ENCODE measurements at places on chromosomes 13 and 19.
A peak's percentile ranks its signal among the peaks of the same experiment; 100 is the strongest.

DNA sequence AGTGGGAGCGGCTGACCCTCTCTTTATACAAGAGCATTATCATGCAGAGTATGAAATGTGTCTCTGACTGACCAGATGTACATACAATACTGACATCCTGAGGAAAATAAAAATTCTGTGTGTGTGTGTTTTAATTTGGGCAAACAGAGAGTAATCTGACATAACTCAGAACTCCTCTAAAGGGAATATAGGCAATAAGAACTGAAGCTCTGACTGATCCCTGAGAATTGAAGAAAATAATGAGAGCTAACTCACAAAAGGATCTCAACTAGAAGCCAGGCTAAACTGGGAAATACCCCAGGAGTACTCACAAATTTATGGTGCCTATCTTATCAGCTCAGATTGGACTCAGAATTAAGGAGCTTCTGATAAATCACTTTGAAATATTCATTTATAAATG lies 539.9 kb downstream of the OLFM4 start:
- DNase-seq, result no peak

- no peak for DNase-seq
Observed at GRCh38 chr19:37907735-37908455, 887 bp downstream of the SIPA1L3 start.

GRCh38 chr13:29369060-29369743 lies 226.3 kb downstream of the SLC7A1 start:
- DNase-seq, result no peak

- no peak for DNase-seq
Observed at GRCh38 chr19:21970466-21970865, 40.3 kb downstream of the ZNF208 start.

GRCh38 chr19:3125900-3126524 lies 9.8 kb upstream of the GNA15 start:
- peak; percentile 80 for DNase-seq

DNA sequence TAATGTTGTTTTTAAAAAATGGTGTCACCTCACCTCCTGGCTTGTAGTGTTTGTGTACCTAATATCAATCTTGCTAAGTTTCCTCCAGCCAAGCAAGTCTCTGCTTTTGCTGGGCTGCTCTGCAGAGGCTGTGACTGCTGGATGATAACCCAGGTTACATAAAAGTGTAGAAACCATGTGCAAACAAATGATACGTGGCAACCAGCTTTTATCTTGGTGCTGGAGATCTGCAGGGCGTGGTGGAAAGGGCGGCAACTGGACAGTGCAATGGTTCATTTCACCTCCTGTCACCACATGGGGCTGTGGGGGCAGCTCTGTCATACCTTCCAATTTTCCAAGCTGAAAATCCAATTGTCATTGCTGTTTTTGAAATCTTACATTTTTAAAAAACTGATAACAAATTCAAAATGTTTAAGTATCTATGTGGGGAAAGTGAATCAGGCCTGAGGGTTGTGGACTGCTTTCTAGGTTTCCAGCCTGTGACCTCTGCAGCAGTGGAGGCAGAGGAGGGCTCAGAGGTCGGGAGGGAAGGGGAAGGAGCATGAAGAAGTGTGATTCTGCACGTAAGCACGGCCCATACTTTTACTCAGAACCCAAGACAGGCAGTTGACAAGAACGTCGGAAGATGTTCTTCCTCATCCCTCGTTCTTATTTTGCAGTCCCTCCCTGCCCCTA lies 9.7 kb downstream of the GPR42 start:
- no peak for DNase-seq

- DNase-seq, result peak; percentile 29
Observed at GRCh38 chr13:48334534-48335127, 31.1 kb downstream of the RB1 start.

GRCh38 chr19:32877323-32877912 lies 7.9 kb upstream of the SLC7A9 start:
- no peak for DNase-seq

GRCh38 chr13:50464349-50465251 lies 378.9 kb downstream of the DLEU7 start:
- DNase-seq, result no peak

DNA sequence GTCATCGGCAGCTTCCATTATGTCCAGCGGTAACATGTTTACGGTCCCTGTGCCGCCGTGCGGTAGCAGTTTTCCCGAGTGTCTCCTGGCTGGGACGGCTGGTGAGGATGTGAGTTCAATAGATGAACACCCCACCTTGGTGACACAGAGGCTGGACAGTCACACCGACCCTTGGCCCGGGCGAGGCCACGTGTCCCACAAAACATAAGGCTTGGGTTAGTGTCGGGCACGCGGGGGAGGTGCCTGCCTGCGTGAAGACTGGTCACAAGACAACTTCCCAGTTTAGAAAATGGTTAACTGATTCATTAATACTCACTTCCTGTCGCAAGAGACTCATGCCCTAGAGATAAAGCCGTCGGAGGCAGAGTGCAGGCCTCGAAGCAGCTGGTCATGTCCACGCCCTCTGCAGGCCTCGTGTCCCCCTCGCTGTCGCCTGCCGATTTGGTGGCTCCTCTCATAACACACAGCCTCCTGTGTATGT lies 17.2 kb downstream of the RASA3 start:
- DNase-seq, result peak; percentile 48

- no peak for DNase-seq
Observed at GRCh38 chr13:29583073-29583785, 12.3 kb downstream of the SLC7A1 start.

DNA sequence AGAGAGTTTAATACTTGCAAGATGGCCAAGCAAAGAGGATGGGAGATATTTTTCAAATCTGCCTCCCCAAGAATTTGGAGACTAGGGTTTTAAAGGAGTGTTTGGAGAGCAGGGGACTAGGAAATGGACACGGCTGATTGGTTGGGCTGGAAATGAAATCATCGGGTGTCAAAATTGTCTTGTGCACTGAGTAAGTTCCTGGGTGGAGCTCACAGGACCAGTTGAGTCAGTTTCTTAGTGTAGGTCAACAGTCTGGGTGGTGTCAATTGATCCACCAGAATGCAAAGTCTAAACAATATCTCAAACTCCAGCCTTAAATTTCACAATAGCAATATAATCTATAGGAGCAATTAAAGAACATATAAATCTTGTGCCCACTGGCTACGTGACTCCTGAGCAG lies 23.0 kb upstream of the CEACAM4 start:
- no peak for DNase-seq

- DNase-seq, result no peak
Observed at GRCh38 chr19:7622933-7623685, 6.2 kb downstream of the XAB2 start.

DNA sequence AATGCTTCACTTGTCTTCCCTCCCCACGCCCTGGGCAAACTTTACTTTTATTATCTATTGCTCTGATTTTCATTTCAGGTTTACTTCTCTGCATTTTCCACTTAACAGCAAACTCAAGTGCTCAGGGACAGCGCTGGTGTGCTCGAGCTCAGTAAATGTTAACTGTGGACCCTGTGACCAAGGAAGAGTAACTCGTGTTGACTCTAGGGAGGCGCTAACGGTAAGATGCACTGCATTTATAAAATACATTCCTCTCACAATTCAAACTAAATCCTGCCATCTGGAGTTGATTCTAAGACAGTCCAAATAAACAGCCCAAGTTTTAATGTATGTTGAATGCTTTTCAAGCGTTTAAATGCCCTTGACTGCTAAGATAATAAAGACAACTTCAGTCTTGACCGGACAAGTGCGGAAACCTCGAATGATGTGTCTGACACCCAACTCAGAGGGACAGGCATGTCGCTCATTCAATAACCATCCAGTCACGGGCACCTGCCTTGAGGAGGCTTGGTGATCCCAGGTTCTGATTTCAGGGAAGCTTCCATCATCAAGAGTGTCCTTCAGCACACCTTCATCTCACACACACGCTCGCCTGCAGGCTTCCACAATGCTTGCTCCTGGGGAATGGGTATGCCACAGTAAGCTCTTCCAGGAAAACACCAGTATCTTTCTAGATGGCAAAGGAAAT lies 93.2 kb downstream of the STK24 start:
- DNase-seq, result no peak

- DNase-seq, result no peak
Observed at GRCh38 chr13:96072392-96072791, 17.5 kb upstream of the HS6ST3 start.

- no peak for DNase-seq
Observed at GRCh38 chr19:19294914-19295313, 21.8 kb upstream of the TM6SF2 start.

- peak; percentile 84 for DNase-seq
Observed at GRCh38 chr13:27830010-27830409, 37.7 kb downstream of the GSX1 start.

DNA sequence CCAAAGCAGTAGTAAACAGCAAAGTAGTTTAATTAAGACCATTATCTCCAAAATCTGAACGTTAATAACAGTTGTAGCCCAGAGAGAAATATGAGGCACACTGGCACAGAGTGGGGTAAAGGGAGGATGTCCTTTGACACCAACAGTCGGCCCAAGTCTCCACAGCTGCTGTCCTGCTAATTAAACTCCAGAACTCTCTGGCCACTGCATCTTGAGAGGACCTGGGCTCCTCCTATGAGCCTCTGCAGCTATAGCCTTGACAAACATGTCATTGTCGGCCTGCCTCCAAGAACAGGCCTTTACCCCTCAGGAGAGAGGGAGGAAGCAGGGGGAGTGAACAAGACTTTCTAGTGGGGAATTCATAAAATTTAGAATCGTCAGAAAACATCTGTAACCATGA lies 1170.4 kb downstream of the UQCRFS1 start:
- DNase-seq, result no peak

DNA sequence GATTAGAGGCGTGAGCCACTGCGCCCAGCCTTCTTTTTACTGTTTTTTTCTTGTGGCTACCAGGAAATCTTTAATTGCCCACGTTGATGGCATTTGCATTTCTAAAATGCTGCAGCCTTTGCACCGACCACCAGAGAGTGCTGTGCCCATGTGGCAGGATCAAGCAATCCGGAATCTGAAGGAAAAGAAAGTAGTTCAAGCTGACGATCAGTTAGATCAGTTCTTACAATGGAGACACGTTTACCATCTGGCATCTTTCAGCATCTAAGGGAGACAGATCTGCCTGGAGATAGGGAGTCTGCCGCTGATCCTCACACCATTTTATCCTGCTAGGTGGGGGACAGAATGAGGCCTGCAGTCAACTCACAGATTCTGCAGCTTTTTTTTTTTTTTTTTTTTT lies 19.9 kb downstream of the TINCR start:
- DNase-seq, result no peak

- peak; percentile 0 for DNase-seq
Observed at GRCh38 chr19:29370276-29370675, 155.5 kb upstream of the VSTM2B start.

DNA sequence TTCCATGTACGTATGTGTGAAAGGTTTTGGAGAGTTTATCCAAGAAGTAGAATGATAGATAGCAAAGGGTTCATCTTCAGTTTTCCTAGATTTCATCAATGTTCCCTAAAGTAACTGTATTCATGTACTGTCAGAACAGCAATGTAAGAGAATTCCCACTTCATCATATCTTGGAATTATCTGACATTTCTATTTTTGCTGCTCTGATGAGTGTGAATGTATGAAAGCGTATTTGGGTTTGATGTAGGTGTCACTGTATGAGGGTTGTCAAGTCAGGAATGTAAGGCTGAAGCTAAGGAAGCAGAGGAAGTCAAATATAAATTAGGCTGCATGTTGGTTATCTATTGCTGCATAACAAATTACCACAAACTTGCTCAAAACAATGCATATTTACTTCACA lies 7.2 kb upstream of the KATNAL1 start:
- DNase-seq, result no peak

GRCh38 chr19:41595890-41596280 lies 19.9 kb downstream of the CEACAM21 start:
- DNase-seq, result no peak

DNA sequence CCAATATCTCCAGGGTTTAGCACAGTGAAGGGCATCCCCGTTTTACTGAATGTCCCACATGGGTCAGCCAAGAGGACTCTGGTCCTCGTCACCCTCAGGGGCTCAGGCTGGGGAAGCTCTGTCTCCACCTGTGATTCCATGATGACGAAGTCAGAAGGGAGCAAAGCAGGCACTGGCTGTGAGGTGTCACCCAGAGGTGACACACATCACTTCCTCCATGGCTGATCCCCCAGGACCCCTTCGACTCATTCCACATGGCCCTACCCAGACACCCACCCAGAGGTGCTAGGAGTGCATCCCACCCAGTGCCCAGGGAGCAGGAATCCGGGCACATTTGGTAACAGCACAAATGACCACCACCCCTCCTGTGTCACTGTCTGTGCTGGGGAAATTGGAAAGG lies 145.2 kb upstream of the VSTM2B start:
- no peak for DNase-seq

DNA sequence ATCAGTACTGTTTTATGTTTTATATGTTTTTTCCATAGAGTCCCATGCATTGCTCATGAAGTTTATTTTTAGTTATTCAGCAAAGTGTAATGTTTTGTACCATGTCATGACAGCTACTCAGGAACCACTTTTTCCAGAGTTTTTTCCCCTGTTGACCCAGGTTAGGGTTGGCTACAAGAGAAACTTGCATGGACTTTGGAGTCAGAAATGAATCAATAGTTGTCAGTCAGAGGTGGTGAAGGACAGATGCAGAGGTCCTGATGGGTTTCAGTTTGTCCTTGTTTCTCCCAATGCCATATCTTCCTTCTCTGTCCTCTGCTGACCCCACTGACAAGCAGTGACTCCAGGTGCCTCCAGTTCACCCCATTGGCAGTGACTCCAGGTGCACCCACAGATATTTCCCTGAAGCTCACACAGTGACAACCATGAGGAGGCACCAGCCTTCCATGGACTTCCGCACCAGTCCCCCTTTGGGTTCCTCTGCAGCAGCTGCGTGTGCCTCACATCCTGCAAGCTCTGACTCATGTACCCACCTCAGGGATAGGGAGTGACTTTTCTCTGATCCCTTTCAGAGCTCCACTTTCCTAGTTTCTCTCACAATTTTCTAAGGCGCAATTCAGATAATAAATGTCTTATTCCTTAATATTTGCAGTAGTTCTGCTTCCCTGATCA lies 92.1 kb downstream of the AKAP11 start:
- DNase-seq, result no peak

DNA sequence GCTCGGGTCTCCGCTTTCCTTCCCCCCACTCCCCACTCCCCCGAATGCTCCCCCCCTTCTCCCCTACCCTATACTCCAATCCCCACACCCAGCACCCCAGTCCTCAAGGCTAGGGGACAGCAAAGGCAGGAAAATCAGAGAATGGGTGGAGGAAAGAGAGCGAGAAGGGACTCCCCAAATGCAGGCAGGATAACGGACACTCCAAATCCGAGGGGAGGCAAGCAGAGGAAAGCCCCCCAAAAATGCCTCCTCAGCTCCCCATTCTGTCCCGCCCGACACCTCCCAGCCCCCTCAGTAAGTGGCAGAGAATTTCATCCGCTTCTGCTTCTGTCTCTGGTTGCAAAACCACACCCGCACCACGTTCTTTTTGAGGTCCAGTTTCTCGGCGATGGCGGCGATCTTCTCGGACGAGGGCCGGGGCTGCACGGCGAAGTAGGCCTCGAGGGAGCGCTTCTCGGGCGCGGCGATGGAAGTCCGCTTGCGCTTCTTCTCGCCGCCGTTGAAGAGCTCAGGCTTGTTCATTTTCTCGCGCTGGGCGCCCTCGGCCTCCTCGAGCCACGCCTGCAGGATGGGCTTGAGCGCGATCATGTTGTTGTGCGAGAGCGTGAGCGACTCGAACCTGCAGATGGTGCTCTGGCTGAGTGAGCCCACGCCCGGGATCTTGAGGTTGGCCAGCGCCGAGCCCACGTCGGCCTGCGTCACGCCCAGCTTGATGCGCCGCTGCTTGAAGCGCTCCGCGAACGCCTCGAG lies 2.1 kb downstream of the POU4F1 start:
- DNase-seq, result no peak
